ENCODE measurements at places on chromosomes 6 and 20. TPM values are rescaled to one million over a fixed set of nuclear protein-coding genes. Genes with fewer than 3 reads are reported as not detected.

- no peak for DNase-seq
Measured at GRCh38 chr20:25579081-25579770, 6.1 kb downstream of the NINL start.

Gene SLC13A3
- 3.1 TPM for polyA plus RNA-seq

GRCh38 chr6:21150667-21151066 is 442.9 kb upstream of the SOX4 start:
- no peak for DNase-seq

Gene CRYBG1
- 7.8 TPM for polyA plus RNA-seq
